ENCODE measurements at places on chromosomes 3 and 15. TPM values are rescaled to one million over a fixed set of nuclear protein-coding genes. Genes with fewer than 3 reads are reported as not detected.

Gene ZPLD1
- not detected for total RNA-seq

Gene CERS3
- total RNA-seq = 132 TPM

Gene UQCRC1
- total RNA-seq = 337 TPM

Gene DPPA2
- total RNA-seq = not detected

Gene ATP8B4
- 2.2 TPM for total RNA-seq

Gene GOLGA8S
- not detected for total RNA-seq

DNA sequence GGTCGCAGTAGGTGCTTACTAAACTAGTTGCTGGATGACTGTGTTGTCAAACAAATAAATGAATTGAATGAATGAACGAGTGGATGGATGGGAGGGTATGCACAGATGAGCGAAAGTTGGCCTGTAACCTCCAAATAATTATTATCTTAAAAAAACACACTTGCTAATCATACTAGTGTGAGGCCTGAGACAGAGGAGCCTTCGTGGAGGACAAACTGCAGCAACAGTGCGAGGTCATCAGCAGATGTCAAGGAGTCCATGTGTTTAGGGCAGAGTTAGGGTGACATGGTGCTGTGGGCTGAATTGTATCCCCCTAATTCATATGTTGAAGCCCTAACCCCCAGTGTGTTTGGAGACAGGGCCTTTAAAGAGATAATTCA lies 24.4 kb downstream of the CORO2B start:
- DNase-seq = no peak
- no peaks in the 10 kb centered on the region for H3K27me3 ChIP-seq
- no peak overlapping the region for H3K4me3 ChIP-seq
- H3K36me3 ChIP-seq = no peaks in the 10 kb centered on the region
- H3K27ac ChIP-seq = no peak overlapping the region

DNA sequence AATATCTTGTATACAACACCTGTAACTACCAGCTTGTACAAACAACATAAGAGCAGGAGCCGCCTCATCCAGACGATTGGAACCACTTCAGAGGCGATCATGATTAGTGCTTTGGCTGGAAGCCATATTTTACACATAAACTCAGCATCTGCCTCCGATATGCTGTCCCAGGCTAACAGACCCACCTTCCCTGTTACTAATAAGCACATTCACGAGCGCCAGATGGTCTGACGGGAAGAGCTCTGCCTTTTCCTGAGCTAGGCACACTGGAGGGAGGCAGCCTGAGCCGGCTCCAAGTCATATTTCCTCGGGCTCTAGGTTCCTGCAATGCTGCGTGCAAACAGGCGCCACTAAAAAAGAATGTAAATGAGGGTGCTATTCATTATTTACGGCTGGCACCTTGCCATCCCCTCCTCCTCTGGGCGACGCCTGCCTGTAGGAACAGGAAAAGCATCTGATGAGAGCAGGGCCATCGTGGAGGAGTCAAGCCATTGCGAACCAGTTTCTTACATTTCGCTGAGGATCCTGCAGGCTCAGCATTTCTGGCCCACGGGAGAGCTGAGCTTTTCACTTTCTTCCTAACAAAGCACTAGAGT lies 98.2 kb downstream of the ANXA2 start:
- no peak overlapping the region for H3K27ac ChIP-seq
- no peaks in the 10 kb centered on the region for H3K27me3 ChIP-seq
- peak; percentile 71 for DNase-seq
- H3K36me3 ChIP-seq = no peaks in the 10 kb centered on the region
- H3K4me3 ChIP-seq = peak overlapping the region; percentile 10

DNA sequence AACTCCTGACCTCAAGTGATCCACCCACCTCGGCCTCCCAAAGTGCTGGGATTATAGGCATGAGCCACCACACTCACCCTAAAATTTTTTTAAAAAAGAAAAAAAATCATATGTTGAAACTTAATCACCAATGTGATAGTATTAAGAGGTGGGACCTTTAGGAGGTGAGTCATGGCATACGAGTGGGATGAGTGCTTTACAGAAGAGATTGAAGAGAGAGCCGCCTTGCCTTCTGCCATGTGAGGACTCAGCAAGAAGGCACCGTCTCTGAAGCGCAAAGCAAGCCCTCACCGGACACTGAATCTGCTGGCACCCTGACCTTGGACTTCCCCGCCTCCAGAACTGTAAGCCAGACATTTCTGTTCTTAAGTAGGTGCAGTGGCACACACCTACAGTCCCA lies 5.5 kb downstream of the ARPIN start:
- H3K27ac ChIP-seq = no peak overlapping the region
- DNase-seq = no peak
- no peaks in the 10 kb centered on the region for H3K27me3 ChIP-seq
- H3K4me1 ChIP-seq = peaks cover 5% of the 10 kb centered on the region
- peaks cover 53% of the 10 kb centered on the region for H3K36me3 ChIP-seq

GRCh38 chr15:34275154-34275553 lies 50.3 kb downstream of the EMC4 start:
- no peaks in the 10 kb centered on the region for H3K27me3 ChIP-seq
- H3K27ac ChIP-seq = no peak overlapping the region
- H3K36me3 ChIP-seq = peaks cover 6% of the 10 kb centered on the region
- no peak overlapping the region for H3K4me3 ChIP-seq
- H3K4me1 ChIP-seq = no peaks in the 10 kb centered on the region

DNA sequence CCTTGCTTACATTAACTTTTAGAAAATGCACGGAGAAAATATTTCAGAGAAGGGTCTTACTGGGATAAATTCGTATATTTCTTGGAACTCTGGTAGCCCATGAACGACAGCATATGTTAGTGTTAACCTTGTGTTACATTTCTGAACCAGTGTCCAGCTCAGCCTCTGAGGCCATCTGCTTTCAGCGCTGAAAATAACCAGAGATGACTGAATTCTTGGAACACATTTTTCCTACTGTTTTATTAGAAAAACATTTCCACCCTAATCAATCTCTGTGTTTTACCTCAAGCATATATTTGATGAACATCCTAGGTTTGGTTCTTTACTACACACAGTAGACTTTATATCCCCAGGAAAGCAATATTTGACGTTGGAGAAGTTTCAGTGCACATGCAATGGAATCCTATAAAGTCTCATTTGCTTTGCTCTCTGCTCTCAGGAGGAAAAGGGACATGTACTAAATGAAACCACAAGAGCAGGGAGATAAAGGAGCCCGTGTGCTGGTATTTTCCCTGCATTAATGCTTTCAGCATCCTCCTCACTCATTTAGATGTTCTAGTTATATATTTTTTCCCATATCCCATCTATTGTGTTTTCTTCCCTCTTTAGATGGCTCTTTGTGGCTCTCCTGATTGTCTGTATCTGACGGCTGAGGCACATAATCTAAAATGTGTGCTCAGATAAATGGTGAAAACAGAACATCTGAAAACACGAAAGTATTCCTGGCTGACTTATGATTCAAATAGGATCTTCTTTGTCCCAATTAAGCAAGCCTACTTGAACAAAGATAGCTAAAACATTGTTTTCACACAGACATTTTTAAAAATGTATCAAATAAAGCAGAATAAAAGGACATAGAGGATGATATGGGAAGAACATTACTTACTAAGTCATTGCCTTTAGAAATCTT lies 151.7 kb upstream of the KCNMB2 start:
- no peaks in the 10 kb centered on the region for H3K27me3 ChIP-seq
- DNase-seq = no peak
- H3K36me3 ChIP-seq = no peaks in the 10 kb centered on the region
- peaks cover 16% of the 10 kb centered on the region for H3K4me1 ChIP-seq

DNA sequence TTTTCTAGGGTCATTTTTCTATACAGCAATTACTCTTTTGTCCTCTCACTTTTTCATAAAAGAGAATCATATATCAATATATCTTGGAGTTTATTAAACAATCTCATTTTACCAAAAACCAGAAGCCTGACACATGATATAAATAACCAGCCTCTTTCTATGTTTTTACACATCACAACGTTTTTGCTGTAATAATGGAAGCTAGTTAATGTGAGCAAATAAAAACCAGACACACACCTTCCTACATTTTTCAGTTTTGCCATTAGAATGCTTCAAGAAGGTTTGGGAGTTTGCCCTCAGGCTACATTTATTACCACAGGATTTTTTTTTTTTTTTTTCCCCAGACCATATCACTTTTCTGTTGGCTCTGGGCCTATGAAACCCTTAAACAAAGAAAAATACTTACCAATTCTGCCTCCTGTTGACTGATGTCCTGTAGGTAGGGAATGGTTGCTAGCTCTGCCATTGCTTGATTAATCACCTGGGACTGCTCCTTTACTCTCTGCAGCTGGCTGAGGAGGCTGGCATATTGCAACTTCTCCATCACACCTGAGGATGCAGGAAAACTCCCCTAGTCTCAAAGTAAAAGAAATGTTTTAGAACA lies 165.5 kb downstream of the ECT2 start:
- no peak for DNase-seq

DNA sequence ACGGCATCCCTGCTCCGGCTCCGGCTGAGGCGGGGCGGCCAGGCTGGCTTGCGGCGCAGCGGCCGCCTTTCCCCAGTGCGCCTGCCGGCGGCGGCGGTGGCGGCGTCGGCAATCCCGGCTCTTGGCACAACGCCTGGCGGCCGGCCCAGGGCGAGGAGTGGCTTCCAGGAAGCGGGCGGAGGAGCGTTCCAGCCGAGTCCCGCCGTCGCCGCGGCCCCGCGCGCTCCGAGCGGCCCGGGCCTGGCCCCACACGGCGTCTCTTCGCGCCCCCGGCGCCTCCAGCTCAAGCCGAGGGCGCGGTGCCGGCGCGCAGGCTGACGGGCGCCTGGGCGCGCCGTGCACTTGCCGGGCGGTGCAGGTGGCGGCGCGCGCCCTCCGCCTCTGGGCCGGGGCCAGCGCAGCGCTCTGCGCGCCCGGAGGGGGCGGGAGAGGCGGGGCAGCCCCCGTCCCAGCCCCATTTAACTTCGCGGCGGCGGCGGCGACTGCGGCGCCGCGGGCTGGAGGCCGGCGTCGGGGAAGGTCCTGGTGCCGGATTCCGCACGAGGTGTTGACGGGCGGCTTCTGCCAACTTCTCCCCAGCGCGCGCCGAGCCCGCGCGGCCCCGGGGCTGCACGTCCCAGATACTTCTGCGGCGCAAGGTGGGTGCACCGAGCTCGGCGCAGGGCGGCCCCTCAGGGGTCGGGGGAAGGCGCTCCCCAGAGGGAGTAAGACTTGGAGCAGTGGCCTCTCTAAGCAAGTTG lies at the start of gene ADAMTSL3:
Gene ADAMTSL3, plus strand, starts transcription at position 485 of the 740 bp plus-strand sequence. CDS start 1,639 bp downstream, outside the sequence.
- peaks cover 23% of the 10 kb centered on the region for H3K4me1 ChIP-seq
- H3K27me3 ChIP-seq = peaks cover 47% of the 10 kb centered on the region
- H3K4me3 ChIP-seq = peak within 1 kb of the TSS; percentile 46
- no peak within 1 kb of the TSS for H3K27ac ChIP-seq
- no peaks in the 10 kb centered on the region for H3K36me3 ChIP-seq
- DNase-seq = no peak

DNA sequence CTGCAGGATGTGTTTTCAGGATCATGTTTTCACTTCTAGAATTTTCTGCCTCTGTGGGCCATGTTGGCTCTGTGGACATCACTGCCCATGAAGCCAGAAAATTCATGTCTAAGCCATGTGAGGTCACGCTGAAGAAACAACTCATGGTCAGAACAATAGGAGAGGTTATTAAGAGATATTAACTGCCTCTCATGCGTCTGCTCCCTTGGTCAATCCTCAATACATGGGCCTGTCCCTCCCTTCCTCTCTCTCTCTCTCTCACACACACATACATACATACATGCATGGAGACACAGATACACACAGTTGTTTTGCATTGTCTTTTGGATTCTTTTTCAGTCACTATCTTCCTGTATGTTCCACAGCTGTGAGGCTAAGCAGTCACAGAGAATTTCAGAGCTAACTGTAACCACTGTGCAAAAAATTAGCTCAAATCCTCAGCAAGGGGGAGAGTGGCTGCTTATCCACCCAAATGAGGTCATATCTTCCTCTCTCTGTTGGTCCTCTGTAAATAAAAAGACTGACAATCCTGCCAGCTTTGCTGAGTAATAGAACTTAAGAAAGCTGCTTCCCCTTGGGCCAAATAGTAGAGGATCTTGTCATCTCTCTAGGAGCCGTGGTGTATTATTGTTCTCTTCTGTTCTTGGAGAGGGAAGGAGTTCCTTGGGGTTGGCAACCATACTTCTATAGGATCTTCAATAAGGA lies 45.6 kb downstream of the LRTM1 start:
- H3K4me3 ChIP-seq = no peak overlapping the region
- no peak for DNase-seq
- no peaks in the 10 kb centered on the region for H3K27me3 ChIP-seq
- H3K27ac ChIP-seq = peak overlapping the region; percentile 73

GRCh38 chr3:6351752-6352151 lies 509.2 kb upstream of the GRM7 start:
- no peaks in the 10 kb centered on the region for H3K36me3 ChIP-seq
- H3K4me1 ChIP-seq = no peaks in the 10 kb centered on the region
- H3K27ac ChIP-seq = no peak overlapping the region
- DNase-seq = no peak
- H3K4me3 ChIP-seq = no peak overlapping the region

- H3K36me3 ChIP-seq = no peaks in the 10 kb centered on the region
- H3K4me3 ChIP-seq = no peak overlapping the region
- no peak for DNase-seq
- no peak overlapping the region for H3K27ac ChIP-seq
- H3K27me3 ChIP-seq = no peaks in the 10 kb centered on the region
These were observed 975.3 kb upstream of the GBE1 start for GRCh38 chr3:82736696-82737277.

GRCh38 chr15:43241100-43241499 lies 20.3 kb upstream of the EPB42 start:
- peaks cover 44% of the 10 kb centered on the region for H3K4me1 ChIP-seq
- H3K4me3 ChIP-seq = no peak overlapping the region
- no peak for DNase-seq
- H3K27me3 ChIP-seq = no peaks in the 10 kb centered on the region

- H3K36me3 ChIP-seq = no peaks in the 10 kb centered on the region
- no peak for DNase-seq
- no peak overlapping the region for H3K27ac ChIP-seq
- no peaks in the 10 kb centered on the region for H3K27me3 ChIP-seq
- no peak overlapping the region for H3K4me3 ChIP-seq
These were observed 390.1 kb downstream of the IL20RB start for GRCh38 chr3:137347817-137348368.

- no peak overlapping the region for H3K4me3 ChIP-seq
- no peak overlapping the region for H3K27ac ChIP-seq
- no peaks in the 10 kb centered on the region for H3K27me3 ChIP-seq
- H3K36me3 ChIP-seq = no peaks in the 10 kb centered on the region
- H3K4me1 ChIP-seq = no peaks in the 10 kb centered on the region
- no peak for DNase-seq
These were observed 94.7 kb upstream of the RBMS3 start for GRCh38 chr3:29186131-29186599.

GRCh38 chr3:137988982-137989381 lies 21.0 kb upstream of the CLDN18 start:
- no peaks in the 10 kb centered on the region for H3K27me3 ChIP-seq
- no peak overlapping the region for H3K27ac ChIP-seq
- H3K36me3 ChIP-seq = no peaks in the 10 kb centered on the region
- no peaks in the 10 kb centered on the region for H3K4me1 ChIP-seq
- H3K4me3 ChIP-seq = no peak overlapping the region

GRCh38 chr15:51924156-51925068 lies 47.2 kb downstream of the LEO1 start:
- H3K4me1 ChIP-seq = no peaks in the 10 kb centered on the region
- peaks cover 45% of the 10 kb centered on the region for H3K36me3 ChIP-seq
- H3K27me3 ChIP-seq = no peaks in the 10 kb centered on the region
- no peak overlapping the region for H3K27ac ChIP-seq
- no peak overlapping the region for H3K4me3 ChIP-seq

Measured in suprapubic skin (tissue), 4 donors.